ENCODE measurements at places on chromosomes 16 and 17.

- peak; percentile 49 for DNase-seq
These were observed 169.9 kb upstream of the MAF start for GRCh38 chr16:79770244-79771064.

- DNase-seq = no peak
These were observed 10.9 kb upstream of the HS3ST6 start for GRCh38 chr16:1929105-1929504.

DNA sequence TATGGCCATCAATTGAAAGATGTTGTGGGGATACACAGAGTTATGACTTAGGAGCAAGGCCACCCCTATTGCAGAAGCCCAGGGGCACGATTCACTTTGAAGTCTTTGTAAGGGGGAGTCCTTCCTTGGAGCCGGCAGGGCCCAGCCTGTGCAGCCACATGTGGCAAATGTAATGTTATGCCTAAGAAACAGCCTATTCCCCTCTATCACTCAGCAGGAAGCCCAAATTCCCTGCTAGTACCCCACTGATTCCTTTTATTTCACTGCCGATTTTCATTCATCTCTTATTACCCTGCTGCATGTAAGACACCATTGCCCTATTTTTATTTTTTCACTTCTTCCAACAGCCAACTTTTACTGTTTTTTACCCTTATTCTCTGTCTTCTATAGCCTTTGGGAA is 233.2 kb downstream of the PMP22 start:
- no peak for DNase-seq

GRCh38 chr17:21235921-21236320 is 17.3 kb downstream of the NATD1 start:
- no peak for DNase-seq

GRCh38 chr17:51000835-51001638 is 119.6 kb downstream of the SPAG9 start:
- DNase-seq = no peak

DNA sequence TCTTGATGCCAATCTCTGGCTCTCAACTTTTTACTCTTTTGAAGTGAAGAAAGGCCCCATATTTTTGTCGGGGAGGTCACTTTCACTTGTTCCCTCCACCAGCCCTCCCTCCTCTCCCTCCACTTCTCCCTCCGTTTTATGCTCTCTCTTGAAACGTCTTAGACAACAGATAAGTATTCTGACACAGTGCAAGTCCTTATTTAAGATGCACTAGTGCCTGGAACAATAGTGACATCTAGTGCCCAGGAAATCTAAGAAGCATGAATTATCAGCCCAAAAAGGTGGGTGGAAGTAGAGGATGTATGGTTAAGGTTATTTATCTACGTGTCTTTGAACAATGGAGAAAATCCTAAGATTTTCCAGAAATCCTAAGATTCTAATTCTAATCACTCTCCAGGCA is 17.9 kb downstream of the PSME3IP1 start:
- DNase-seq = no peak

GRCh38 chr16:31875112-31875803 is 1.7 kb downstream of the ZNF267 start:
- DNase-seq = no peak

DNA sequence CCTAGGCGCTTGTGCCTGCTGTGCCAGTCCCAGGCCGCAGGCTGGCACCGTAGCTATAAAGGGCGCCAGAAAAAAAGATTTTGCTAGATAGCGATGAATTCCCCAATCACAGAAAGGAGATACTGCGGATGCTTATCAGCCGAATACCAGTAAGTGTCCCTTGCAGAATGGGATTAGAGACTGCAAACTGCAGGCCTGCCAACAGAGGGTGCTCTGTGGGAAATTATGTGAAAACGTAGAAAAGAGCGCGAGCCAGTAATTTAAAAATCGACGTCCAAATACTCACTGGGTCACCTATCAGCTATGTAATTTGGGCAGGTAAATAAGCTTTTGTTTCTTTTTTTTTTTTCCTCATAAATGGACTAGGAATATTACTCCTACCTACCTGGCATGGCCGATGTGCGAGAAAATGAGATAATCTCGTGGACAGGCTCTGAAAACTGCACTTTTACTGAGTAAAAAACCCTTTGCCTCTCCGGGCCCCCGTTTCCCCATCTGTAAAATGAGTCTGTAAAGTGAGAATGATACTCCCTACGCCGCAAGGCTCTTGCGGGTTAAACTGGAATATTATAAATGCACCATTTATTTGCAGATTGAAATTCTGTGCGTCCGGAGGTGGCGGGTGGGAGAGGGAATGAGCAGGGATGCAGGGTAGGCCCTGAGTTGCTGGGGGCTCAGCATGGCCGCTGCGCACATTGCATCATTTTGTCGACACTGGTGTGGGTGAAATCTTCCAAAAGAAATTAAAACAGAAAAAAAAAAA is 1.2 kb upstream of the COG1 start:
- peak; percentile 44 for DNase-seq

GRCh38 chr16:14181371-14182050 is 110.4 kb downstream of the MRTFB start:
- no peak for DNase-seq

GRCh38 chr17:7809086-7809790 is 24.8 kb upstream of the KDM6B start:
- DNase-seq = no peak

DNA sequence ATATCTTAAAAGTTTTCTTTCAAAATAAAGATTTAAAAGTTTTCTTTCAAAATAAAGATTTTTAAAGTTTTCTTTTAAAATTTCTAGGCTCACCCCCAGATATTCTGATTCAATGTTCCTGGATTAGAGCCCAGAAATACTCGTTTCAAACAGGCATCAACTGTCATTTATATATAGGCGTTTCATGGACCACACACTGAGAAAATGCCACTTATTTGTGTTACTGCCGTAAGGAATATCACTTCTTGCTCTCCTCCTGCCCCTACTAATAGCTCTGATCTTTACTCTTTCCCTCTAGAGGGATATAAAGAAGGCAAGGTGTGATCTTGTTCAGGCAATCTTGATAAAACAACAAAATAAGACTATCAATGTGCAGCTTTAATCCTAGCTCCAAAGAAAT is 1324.1 kb downstream of the CDH8 start:
- no peak for DNase-seq
